SW 1271 (cell line): ENCODE measurements at places on chromosomes 12 and 14.

DNA sequence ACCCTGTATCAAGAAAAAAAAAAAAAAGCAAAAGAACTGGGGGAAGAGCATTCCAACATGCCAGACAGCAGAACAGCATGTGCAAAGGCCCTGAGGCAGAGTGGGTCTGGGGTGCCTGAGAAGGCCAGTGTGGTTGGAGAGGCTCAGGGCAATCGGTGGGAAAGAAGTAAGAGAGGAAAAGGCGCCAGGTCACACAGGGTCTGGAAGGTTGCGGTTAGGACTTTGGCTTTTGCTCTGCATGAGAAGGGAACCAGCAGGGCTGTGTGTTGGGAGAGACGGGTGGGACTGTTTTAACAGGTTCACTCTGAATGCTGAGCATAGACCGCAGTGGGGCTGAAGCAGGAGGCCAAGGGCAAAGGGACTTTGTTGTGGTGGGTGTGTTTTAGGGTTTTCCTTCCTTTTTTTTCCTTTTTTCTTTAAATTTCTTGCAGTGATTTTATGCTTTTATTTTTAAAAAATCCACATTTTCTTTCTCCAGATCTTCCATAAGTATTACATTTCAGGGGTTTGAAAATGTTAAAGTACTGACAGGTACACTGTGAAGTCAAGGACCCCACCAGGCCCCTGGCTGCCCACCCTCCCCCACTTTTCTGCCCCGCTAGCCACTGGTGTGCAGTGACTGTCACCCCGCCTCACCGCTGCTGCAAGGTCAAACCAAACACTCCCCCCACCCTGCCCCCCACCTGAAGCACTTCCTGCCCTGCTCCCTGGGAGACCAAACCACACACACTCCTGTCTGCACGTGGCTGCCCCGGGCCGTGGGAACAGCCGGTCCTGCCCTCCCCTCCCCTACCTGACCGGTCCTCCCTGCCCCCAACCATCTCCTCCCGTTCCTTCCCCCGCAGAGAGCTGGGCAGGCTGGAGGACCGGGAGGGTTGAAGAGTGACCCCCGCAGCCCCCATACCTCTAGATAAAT, 30.0 kb downstream of the DTX1 start:
- no peak for DNase-seq

GRCh38 chr14:97120611-97121031, 323.4 kb downstream of the VRK1 start:
- DNase-seq = no peak

DNA sequence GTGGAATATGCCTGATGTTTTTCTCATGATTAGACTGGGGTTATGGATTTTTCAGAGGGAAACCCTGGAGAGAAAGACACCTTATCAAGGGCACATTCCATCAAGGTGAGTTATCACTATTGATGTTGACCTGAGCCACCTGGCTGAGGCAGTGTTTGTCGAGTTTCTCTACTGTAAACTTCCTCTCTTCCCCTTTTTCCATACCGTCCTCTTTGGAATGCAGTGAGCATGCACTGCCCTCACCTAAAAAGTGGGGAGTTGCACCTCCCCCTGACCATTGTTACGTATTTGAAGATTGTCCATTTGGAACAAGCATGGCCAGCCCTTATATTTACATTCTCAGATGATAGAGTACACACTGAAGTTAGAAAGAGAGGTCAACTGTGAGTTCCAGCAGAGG, 53.9 kb upstream of the PWP1 start:
- DNase-seq = no peak

DNA sequence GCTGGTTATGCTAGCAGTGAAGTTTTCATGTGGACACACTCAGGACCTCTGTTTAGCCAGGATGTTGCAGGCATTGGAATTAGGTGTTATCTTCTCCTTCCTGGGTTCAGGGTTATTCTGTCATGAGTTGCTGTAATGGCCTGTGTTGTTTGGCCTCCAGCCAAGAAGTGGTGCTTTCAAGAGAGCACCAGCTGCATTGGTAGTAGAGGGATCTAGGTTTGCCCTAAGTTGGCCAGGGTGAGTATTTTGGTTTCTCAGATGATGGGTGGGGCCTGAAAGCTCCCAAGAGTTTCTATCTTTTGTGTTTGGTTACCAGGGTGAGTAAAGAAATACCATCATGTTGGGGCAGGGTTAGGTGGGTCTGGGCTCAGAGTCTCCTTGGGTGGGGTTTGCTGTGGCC, 2.7 kb upstream of the GZMH start:
- DNase-seq = no peak

GRCh38 chr12:105334582-105334981, 4.1 kb downstream of the C12orf75 start:
- no peak for DNase-seq

GRCh38 chr12:57011438-57012424, 4.6 kb downstream of the TAC3 start:
- DNase-seq = no peak
